Activated naive CD4-positive, alpha-beta T cell treated with anti-CD3 and anti-CD28 coated beads, Interleukin-2, amount 50 U/mL, for 72 hours (primary cell): ENCODE measurements at places on chromosomes 1 and 21. TPM values are rescaled to one million over a fixed set of nuclear protein-coding genes. Genes with fewer than 3 reads are reported as not detected.

GRCh38 chr1:201883786-201884185 lies 4.9 kb upstream of the SHISA4 start:
- DNase-seq, result no peak

DNA sequence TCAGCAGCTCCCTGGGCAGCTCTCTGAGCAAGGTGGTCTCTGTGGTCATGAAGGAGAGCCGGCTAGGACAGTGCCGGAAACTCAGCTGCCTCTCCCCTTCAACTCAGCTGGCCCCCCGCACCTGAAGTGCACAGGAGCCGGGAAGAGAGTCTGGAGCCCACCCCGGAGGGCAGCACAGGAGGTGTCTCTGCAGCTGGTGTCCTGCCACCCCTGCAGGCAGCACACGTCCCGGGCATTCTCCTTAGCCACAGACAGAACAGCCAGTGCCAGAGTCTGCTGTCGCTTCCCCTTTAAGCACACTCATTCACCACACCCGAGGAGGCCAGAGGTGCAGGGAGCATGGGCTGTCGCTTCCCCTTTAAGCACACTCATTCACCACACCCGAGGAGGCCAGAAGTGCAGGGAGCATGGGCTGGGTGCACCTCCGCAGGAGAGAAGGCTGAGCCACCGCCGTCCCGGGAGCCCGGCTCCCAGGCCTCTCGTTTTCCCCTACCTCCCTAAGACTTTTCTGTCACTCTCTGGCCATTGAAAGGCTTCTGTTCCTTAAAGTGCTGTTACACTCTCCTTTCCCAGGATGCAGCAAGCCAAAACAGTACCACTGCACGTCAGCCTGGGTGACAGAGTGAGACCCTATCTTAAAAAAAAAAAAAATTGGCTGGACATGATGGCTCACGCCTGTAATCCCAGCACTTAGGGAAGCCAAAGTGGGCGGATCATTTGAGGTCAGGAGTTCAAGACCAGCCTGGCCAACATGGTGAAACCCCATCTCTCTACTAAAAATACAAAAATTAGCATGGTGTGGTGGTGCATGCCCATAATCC lies 16.9 kb upstream of the SAMD11 start:
- peak; percentile 52 for DNase-seq

DNA sequence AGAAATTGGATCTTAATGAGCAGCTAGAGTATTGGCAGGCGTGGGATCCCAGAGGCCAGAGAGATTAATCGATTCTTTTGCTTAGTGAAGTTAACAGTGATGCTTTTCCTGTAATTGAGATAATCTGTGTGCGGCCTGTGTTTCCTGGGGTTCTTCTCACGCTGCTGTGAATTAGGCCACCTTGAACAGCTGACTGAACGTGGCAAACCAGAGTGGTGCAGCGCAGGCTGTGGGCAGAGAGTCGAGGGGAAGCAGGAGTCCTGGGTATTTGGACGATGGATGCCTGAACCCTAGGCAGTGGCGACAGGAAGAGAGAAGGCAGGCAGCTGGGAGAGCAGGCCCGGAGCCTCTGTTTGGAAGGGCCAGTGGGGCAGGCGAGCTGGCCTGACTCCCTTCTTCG lies 51.7 kb downstream of the RYR2 start:
- DNase-seq, result no peak

- no peak for DNase-seq
Observed at GRCh38 chr1:86147755-86148154, 8.8 kb downstream of the COL24A1 start.

GRCh38 chr1:175309996-175310395 lies 117.4 kb upstream of the KIAA0040 start:
- no peak for DNase-seq

DNA sequence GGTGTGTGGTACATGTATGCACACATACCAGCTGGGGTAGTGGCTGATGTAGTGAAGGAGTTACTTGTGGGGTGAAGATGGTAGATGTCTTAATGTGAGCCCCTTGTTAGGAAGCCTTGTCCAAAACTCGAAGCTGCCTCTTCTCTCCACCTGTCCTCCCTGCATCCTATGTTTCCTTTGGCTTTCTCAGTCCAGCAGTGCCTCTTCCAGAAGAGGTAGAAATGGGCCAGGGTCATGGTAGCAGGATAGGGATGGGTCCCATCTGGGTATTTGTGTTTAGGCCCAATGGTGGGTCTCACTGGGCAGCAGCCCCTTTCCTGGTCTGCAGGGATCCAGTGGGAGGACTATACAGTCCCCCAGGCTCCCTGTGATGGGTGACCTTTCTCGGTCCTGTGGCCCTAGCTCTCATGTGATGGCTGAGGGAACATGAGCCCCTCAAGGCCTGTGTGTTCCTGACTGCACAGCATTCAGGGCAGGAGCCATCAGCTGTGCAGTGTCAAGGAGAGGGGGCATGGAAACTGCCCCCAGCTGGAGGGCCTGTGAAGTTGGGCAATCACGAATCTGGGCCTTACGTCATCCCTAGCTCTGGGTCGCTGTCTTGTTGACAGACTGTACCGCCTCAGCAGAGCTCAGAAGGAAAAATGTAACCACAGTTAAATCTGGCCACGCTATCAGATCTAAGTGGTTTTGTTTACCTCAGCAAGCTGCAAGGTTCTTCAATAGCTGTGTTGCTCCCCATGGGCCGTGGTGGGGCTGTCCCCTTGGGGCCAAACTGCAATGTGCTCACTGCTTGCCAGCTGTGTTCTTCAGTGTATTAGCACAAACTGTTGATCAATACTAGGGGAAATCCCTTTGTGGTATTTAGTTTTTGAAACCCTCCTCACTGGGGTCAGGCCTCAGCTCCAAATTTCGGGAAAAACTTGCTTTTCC lies 82.7 kb downstream of the NOS1AP start:
- DNase-seq, result no peak

- DNase-seq, result no peak
Observed at GRCh38 chr1:99645203-99645602, 710 bp upstream of the PALMD start.

CASZ1 gene
- total RNA-seq, result 1.8 TPM

OR6K2 gene
- not detected for total RNA-seq

GJB3 gene
- total RNA-seq, result not detected

USH2A gene
- not detected for total RNA-seq

EVA1B gene
- 2.0 TPM for total RNA-seq

BMP8B gene
- 0.11 TPM for total RNA-seq
